AG10803 (cell line): ENCODE measurements at places on chromosomes 6 and 20.

DNA sequence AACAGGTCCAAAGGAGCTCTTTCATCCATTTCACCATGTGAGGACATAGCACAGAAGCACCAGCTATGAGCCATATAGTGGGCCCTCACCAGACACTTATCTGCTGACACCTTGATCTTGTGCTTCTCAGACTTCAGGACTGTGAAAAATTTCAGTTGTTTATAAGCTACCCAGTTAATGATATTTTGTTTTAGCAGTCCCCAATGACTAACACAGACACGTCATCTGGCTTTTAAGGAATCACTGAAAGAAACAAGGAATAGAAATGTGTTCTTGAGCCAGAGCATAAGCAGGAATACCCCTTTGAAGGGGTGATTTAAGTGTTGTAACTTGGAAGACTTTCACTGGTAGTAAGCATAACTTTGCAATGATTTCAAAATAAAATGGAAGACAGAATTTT is 214.7 kb upstream of the PTCHD4 start:
- no peak for DNase-seq

DNA sequence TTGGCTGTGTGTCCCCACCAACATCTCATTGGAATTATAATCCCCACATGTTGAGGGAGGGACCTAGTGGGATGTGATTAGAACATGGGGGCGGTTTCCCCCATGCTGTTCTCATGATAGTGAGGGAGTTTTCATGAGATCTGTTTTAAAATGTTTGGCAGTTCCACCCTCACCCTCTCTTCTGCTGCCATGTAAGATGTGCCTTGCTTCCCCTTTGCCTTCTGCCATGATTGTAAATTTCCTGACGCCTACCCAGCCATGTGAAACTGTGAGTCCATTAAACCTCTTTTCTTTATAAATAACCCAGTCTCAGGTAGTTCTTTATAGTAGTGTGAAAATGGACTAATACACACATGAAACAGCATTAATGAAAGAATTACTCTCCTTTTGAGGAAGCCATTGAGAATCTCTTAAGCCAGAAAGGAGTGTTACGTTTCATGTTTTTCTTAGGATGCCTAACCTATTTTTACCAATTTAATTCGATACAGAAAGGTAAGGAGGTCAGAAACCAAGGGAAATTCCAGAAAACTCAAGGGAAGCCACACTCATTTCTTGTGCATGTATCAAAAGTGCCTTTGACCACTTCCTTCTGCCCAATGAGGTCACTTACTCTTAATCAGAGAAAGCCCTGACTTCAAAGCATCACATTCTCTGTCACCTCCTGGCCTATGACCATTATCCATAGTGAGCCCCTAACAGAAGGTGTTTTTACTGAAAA is 24.7 kb upstream of the HINT3 start:
- DNase-seq = no peak

DNA sequence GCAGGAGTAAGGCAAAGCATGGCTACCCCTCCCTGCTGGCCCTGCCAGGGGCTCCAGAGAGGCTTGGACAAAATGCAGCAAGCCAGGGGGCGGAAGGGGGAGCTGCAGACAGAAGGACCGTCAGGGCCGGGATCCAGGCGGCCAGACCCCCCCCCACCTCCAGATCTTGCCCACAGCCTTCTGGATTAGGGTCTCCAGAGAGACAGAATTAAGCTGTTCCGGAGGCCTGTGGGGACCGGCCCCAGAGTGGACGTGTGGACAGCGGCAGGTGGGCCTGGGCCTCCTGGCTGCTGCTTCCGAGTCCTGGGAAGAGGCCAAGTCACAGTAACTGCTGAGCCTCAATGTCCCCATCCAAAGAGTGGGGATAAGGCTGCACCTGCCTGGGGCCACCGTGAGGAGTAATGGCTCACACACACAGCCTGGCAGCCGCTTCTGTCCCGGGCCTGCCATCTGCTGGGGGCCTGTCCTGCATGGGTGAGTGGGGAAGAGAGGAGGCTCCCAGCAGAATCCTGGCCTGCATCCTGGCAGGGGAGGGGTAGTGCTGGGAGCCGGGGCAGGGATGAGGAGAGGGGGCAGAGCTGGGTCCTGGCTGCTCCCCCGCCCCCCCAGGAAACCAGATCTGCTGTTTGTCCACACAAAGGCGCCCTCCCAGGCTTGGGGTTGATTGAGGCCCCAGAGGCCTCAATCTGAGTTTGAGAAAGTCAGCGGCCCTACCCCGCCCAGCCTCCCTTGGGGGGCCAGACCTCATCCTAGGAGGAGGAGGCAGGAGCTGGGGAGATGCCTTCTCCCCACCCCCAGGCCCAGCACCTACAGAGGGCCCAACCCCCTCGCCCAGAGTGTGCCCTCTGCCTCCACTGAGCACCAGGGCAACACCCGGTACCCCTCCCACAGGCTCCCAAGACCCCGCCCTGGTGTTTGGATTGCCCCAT is 3.9 kb downstream of the LAMA5 start:
- DNase-seq = no peak

DNA sequence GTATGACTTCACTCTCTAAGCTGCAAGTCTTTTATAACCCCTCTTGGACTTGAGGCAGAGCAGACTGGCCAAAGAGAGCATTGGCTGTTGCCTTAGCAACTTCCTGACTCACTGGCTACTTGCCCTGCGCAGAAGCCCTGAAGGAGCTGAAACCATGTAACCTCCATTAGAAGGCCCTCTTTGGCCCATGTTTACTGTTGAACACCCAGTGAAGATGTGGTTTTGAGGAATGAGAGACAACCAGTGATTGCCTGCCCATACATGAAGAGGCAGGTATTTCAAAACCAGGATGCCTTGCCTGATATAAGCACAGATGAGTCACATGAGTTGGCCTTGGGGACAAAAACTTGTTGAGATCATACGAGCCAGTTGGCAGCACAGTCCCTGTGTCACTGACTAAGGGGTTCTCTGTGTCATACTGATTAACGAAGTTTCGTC is 182.5 kb downstream of the EDN1 start:
- peak; percentile 83 for DNase-seq

DNA sequence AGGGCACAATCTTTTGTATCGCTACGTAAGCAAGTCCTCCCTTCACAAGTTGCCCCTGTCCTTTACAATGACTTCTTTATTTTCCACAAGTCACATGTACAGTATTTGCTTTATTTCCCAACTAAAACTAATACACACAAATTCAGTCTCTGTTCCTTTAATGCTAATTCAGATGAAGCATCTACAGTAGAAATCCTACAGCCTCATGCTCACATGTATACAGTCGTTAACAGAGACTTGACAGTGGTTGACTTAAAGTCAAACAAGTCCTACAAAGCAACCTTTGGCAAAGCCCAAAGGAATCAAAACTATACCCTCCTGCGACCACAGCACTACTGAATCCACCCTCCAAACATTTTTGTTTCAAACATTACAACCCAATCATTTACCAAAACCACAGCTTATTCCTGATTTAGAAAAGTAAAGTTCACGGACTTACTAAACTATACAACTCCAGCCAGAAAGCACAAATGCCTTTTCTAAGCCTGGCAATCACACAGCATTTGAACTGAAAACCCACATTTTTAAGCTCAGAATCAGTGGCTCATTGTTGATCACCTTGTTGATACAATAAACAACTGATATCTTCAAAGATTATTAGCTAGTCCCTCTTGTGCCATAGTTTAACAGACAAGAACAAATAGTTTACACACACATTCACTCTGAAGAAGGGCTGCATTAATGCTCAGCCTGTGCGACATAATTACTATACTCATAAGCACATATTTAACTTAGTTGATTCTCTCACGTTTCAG is 70.9 kb upstream of the NHSL1 start:
- DNase-seq = no peak

DNA sequence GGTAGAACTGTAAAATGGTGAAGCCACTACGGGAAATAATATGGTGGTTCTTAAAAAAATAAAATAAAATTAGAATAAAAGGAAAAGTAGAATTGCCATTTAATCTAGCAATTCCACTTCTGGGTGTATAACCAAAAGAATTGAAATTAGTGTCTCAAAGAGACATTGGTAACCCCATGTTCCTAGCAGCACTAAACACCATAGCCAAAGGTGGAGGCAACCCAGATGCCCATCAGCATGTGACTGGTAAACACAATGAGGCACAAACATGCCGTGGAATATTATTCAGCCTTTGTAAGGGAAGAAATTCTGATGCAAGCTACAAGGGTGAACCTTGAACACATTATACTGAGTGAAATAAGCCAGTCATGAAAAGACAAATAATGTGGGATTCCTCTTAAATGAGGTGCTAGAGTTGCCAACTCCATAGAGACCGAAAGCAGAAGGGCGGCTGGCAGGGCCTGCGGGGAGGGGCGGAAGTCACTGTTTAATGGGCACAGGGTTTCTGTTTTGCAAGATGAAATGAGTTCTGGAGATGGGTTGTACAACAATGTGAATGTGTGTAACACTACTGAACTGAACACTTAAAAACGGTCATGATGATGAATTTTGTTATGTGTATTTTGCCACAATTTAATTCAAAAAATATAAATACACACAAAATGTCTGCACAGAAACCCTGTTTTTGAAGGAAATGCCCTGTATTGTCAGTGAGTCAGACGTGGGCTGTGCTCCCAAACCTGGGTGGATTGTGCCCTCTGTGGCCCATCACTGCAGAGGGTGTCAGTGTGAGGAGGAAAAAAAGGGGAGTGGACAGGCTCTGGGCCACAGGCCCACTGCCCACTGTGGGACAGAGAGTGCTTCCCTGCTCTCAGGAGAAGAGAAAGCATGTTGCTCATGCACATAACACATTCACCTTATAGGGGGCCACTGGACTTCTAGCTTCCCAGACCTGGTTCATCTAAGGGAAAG is 49.6 kb upstream of the CD93 start:
- no peak for DNase-seq

- DNase-seq = peak; percentile 77
These were observed 58.7 kb downstream of the EDN1 start for GRCh38 chr6:12348530-12349511.

- DNase-seq = no peak
These were observed 33.3 kb upstream of the ZBP1 start for GRCh38 chr20:57653546-57653900.

DNA sequence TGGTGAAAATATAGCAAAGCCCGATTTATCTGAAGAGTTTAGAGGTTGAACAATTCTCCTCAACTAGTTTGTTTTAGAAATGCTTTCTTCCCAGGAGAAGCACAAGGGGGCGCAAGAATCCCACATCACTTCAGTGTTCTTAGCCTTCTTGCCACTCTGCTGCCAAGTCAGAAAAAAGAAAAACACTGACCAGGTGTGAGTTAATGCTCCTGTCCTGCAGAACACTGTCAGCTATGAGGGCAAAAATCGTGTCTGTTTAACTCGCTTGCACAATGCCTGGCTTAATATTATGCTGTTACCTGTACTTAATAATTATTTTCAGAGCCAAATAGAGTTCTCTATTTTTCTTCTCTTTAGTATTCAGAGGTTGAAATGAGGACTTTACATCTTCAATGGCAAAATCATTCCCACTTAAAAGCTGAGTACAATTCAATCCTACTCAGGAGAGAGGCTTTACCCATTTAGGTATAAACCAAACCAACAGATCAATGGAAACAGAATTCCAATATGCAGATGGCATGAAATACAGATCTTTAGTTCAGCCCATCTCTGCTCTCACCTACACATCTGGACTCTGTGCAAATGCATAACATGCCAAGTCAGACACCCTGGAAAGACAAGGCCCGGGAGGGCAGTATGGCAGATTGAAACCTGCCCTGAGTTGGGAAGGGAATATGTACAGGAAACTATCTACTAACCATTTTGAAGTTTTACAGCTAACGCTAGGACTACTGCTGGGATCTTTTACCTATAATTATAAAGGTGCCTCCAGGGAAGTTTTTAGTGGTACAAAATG is 71.4 kb upstream of the TULP1 start:
- DNase-seq = peak; percentile 72

- peak; percentile 57 for DNase-seq
These were observed 45.5 kb downstream of the EIF2S2 start for GRCh38 chr20:34066476-34067090.

DNA sequence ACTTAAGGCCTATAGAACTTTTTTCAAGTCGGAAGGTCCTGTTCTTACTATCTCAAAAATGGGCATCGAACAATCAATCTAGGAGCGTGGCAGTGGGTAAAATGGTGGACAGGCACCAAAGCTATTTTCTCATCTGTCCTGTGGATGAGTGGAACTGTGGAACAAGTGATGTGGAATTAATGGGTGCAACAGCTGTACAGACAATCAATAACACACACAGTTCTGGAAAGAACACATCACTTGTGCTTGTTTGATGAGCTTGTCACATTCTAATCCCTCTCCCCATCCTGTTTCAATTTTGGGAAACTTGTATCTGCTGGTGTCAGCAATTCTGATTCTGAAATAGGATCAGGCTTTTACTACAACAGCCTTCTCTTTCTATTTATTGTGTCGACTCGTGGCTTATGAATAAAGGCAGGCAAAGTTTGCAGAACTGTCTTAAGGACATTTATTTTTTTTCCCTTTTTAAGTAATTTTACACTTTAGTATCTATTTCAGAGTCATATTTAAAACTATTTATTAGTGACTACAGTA is 11.5 kb downstream of the RBM24 start:
- DNase-seq = no peak

GRCh38 chr6:148999929-149000468 is 253.2 kb downstream of the UST start:
- DNase-seq = peak; percentile 85

DNA sequence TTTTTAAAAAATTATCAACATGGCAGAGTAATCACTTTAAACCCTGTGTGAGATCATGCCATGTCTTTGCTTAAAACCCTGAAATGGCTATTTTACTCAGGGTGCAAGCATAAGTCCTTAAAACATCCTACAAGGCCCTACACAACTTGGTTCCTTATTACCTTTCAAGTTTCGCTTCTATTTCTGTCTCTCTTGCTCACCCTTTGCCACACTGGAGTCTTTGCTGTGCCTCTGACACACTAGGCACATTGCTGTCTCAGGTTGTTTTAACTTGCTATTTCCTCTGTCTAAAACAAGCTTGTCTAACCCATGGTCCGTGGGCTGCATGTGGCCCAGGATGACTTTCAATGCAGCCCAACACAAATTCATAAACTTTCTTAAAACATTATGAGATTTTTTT is 55.6 kb downstream of the KIAA0408 start:
- no peak for DNase-seq

DNA sequence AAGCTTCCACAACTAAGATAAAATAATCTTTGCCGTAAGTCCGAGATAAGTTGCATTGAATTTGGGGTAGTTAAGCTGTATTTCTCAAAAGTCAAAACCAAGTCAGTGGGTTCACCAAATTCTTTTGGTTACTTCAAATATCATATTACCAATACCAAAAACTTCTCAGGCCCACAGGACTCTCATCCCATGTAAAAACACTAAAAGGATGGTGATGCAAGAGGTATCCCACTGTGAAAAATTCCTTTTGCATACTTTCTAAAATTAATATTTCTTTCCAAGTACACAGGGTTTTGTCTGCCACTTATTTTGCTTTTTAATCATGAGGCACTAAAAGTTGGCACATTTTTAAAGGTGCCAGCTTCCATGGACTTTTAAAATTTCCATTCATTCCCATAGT is 151.3 kb downstream of the GJA10 start:
- DNase-seq = peak; percentile 60

DNA sequence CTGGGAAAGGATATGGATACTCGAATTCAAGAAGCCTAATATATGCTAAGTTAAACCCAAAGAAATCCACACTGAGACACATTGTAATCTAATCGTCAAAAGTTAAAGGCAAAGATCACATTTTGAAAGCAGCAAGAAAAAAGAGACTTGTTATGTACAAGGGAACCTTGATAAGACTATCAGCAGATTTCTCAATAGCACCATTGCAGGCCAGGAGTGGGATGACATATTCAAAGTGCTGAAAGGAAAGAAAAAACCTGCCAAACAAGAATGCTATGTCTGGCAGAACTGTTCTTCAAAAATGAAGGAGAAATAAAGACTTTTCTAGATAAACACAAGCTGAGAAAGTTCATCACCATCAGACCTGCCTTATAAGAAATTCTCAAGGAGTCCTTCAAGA is 75.2 kb downstream of the COL21A1 start:
- DNase-seq = no peak

GRCh38 chr6:104322841-104323240 is 536.9 kb downstream of the HACE1 start:
- no peak for DNase-seq
